ENCODE measurements at places on chromosomes 7 and 10.

- DNase-seq, result no peak
Measured at GRCh38 chr7:2864204-2864985, 20.3 kb upstream of the GNA12 start.

DNA sequence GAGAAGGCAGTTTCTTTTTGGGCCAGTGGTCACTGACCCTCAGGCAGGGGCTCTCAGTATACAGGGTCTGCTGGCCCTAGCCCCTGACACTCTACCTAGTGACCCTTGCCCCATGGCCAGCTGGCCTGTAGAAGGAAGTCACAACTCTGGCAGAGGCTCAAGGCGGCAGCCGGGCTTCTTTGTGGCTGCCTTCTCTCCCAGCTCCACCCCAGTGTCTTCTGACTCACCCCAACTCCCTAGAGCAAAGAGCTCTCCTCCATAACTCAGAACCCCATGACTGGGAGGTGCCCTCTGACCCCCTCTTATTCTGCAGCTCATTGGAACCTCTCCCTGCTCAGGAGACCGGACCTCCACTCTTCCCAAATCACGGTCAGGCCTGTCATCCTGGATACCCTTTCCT lies 358.2 kb downstream of the FGFR2 start:
- DNase-seq, result no peak

DNA sequence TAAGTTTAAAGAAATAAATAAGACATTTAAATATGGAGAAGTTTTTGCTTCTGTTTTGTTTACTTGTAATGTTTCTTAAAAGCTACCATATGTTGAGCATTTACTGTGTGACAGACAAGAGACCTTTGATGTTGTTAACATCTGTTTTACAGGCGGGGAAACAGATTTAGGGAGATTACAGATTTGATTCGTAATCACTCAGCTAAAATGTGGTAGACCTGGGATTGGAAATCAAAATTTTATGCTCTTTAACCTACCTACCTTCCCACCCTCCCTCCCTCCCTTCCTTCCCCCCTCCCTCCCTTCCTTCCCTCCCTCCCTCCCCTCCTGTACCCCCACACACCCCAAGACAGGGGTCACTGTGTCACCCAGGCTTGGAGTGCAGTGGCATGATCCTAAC lies 11.7 kb downstream of the LCOR start:
- DNase-seq, result no peak

- DNase-seq, result no peak
Measured at GRCh38 chr10:25056726-25057125, 40.3 kb downstream of the THNSL1 start.

GRCh38 chr10:86712317-86712707 lies 44.0 kb downstream of the LDB3 start:
- no peak for DNase-seq

- no peak for DNase-seq
Measured at GRCh38 chr7:150398965-150399320, 19.8 kb downstream of the ZNF775 start.

DNA sequence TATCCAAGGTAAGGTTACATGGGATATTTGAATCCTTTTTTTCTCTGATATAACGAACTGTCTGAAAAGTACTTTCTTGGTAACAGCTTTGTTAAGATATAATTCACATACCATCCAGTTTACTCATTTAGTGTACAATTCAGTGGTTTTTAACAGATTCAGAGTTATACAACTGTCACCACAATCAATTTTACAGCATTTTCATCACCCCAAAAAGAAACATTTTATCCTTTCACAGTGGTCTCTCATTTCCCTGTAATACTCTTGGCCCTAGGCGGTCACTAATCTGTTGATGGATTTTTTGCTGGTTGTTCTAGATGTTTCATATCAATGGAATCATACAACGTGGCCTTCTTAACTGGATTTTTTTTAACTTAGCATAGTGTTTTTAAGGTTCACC lies 91.6 kb downstream of the GLCCI1 start:
- DNase-seq, result no peak

- no peak for DNase-seq
Measured at GRCh38 chr7:159062569-159062968, 82.1 kb downstream of the VIPR2 start.

- DNase-seq, result no peak
Measured at GRCh38 chr10:78455236-78455635, 421.6 kb downstream of the RPS24 start.

GRCh38 chr10:21401196-21401595 lies 124.3 kb downstream of the SKIDA1 start:
- no peak for DNase-seq

GRCh38 chr10:125593644-125594043 lies 89.3 kb downstream of the TEX36 start:
- no peak for DNase-seq

- DNase-seq, result no peak
Measured at GRCh38 chr7:29194206-29194593, 375 bp upstream of the CHN2 start.

DNA sequence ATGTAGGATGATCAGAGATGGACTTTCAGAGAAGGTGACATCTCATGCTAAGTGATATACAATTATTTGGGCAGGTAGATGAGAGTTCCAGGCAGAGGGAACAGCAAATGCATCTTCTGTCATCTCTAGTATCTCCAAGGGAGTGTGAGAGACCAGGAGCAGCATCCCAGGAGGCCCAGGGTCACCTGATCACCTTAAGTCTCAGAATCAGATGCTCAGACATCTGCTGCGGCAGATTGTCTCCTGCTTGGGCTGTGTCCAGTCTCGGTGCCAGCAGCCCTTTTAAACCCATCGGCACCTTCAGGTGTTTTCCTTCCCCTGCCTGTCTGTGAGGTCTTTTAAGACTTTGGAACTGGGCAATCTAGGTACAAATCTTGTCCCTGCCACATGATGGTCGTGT lies 690.6 kb downstream of the LRMDA start:
- no peak for DNase-seq

DNA sequence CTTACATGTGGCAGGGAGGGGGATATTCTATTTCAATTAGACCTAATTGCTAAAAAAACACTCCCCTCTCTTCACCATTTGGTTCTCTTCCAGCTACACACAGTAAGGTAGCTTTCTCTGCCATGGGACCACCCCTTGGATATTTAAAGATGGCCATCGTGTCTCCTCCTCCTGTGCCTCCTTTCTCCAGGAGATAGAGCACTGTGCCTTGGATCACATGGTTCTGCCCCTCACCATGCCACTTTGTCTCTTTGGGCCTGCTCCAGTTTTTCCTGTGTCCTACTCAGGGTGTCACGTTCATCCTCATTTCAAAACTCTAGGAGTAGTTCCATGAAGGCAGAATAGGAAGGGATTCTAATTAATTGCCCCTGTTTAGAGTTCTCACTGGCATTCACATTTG lies 1060.2 kb downstream of the KCNMA1 start:
- DNase-seq, result no peak

GRCh38 chr10:33676606-33677339 lies 342.3 kb upstream of the NRP1 start:
- no peak for DNase-seq

GRCh38 chr7:14748461-14748860 lies 154.1 kb downstream of the DGKB start:
- DNase-seq, result peak; percentile 78

GRCh38 chr7:12638851-12639456 lies 48.5 kb upstream of the ARL4A start:
- peak; percentile 36 for DNase-seq

- DNase-seq, result no peak
Measured at GRCh38 chr7:47627580-47628283, 45.8 kb upstream of the TNS3 start.

GRCh38 chr7:43554423-43554822 lies 28.5 kb upstream of the STK17A start:
- no peak for DNase-seq

- no peak for DNase-seq
Measured at GRCh38 chr7:28530803-28531175, 118.5 kb downstream of the CREB5 start.

- no peak for DNase-seq
Measured at GRCh38 chr7:138186951-138187351, 110.7 kb downstream of the AKR1D1 start.

- peak; percentile 72 for DNase-seq
Measured at GRCh38 chr7:140230516-140230860, 53.7 kb upstream of the KDM7A start.

GRCh38 chr10:113609704-113610108 lies 54.1 kb downstream of the NRAP start:
- DNase-seq, result no peak

DNA sequence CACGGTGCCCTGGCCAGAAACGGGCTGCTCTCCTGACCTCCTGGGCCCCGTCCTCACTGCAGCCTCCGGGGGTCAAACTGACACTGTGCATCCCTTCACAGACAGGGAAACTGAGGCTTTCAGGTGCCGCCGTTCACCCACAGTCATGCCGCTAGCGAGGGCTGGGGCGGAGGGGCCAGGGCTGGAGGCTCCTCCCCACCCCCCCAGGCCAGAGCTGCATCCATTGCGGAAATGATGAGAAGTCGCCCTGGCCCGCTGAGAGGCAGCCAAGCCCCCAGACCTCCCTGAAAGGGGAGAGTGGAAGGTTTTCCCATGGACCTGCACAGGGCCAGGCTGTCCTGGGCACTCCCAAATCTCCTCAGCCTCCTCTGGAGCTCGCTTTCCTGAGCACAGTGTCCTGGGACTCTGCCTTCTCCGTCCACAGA lies 16.5 kb upstream of the INPP5A start:
- DNase-seq, result no peak

DNA sequence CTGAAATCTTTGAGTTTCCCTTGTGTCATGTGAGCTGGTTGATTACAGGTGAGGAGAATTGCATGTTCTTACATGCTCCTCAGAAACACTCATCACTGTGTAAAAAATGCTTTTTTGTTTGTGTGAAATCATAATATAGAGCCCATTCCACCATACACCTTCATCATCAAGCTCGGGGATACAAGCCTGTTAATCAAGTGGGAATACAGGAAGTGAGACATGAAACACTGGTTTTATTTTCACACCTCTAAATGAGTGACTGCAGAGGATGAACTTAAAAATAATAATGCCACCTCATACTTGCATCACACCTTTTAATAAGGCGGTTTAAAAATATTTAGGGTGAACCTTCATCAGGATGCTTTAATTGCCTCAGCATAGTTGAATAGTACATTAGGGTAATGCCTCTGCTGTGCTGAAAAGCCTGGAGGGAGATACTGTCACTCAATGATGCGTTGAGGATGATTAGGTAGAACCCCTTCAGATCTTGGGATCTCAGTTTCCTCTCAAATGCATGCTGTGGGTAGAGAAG lies 164.6 kb downstream of the AUTS2 start:
- DNase-seq, result no peak

DNA sequence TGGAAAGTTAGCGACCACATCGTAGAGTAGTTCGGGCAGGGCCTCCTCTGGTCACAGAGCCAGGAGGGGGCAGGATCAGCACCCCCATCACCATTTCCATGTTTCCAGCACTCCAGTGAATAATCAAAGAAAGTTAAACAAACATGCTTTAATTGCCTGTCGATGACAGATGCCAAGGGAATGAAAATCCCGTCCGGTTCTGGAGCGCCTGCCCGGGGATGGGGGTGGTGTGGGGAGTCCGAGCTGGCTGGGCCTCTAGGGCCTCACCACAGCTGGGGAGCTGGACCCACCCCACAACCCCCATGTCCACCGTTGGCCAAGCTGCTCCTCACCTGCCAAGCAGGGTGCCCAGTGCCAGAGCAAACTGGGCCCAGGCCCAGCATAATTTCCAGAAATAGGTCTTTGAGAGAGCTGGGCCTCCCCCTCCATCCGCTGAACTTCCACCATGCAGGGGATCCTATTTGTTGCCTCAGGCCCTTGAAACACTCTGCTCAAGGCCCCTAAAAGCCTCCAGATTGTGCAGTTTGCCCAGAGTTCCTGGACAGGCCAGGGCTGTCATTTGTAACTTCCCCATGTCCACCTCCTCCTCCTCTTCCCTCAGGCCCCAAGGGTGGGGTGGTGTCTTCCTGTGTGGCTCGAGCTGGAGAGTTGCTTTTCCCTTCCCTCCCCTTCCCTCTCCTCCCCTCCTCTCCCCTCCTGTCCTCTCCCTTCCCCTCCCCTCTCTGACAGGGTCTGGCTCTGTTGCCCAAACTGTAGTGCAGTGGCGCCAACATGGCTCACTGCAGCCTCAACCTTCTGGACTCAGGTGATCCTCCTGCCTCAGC lies 101.0 kb downstream of the MYL10 start:
- DNase-seq, result no peak

DNA sequence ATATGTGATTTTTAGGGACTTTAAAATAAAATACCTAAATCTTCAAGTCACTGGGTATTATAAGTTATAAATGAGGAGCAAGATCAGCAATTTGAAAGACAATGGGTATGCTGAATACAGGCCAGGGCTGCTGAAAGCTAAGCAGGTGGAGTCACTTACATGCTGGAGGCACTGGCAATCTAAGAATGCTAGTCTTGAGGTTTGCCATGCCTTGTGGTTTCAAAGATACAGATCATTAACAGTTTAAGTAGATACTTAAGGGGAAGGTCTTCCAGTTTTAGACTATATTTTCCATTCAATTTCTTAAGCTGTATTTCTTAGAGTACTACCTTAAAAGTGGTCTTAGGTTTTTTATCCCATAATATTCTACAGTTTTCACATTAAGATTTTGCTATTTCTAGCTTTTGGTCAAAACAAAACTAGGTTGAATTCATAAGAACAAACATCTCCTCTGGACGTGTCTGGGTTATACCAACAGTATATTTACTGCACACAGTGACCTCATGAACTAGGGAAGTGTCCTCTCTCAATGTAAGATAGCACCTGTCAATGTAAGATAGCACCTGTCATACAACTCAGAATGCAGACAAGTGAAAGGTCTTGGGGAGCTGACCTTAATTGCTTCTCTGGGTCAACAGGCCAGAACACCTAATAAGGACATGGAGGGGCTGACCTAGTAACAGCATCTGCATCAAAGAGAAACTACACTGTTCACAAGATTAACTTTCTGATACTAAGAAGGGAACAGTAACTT lies 2.0 kb downstream of the SRI start:
- no peak for DNase-seq

DNA sequence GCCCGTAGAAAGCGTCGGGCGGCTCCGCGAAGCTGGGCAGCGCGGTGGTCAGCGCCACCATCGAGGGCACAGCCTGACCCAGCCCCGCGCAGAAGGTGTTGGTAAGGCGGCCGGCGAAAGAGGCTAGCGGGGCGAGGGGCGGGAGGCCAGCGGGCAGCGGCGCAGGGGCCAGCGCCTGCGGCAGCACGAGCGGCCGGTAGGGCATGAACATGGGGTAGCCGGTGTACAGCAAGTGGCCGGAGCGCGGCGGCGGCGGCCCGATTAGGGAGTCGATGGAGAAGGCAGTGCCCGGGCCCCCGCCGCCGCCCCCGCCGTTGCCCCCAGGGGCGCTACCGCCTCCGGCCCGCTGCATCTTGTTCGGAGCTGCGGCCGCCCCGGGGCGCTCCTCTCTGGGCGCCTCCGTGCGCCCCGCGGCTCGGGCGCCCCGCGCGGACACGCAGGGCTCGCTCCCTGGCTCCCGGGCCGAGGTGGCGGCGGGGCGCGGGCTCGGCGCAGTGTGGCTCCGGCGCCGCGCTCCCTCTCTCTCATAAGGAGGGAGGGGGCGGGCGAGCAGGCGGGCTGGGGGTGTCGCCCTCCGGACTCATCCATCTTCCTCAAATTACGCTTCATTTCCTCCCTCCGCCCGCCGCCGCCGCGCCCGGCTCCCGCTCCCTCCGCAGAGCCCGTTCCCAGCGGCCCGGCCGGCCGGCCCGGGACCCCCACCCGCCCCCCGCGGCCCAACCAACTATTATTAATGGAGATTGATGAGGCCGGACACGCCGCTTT lies at the start of gene GBX1:
Gene GBX1 (minus strand): TSS at position 498 of the 765 bp plus-strand sequence. CDS start 146 bp downstream, at position 352.
- DNase-seq, result peak; percentile 57
